Calu3 (cell line): ENCODE measurements at places on chromosomes 12 and 14. TPM values are rescaled to one million over a fixed set of nuclear protein-coding genes. Genes with fewer than 3 reads are reported as not detected.
A peak's percentile ranks its signal among the peaks of the same experiment; 100 is the strongest.

DNA sequence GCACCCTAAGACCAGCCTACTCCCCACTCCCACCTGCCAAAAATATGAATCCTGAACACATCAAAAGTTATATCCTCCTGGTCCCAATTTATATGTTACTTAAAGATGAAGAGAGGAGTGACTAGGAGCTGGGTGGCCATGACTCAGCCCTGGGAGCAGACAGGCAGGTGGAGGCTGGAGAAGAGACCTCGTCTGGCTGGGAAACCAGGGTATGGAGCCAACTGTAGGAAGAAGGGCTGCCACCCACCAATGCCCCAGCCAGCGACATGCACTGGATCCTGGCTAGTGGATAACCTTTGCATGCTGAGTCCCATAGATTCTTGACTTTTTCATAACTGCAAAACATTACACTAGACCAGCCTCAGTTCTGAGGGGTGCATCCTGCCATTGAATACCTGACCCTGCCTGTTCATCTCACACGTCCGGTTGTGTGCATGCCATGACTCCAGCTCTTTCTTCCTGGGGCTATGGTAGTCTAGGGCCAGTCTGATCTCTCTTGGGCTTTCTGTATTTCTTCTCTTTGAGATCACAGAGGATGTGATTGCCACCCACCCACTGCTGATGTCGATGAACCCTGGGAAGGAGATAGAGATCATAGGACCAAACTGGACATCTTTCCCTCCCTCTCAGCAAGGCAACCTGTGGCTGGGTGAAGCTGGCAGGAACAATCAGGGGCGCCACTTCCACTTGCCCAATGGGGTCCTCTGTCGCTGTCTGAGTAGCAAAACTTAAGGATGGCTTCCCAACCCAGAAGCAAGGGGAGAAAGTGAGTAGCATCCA is 69.6 kb upstream of the DDX11 start:
- no peaks in the 10 kb centered on the region for H3K36me3 ChIP-seq
- H3K27ac ChIP-seq, result no peak overlapping the region
- H3K4me1 ChIP-seq, result no peaks in the 10 kb centered on the region
- peaks cover 20% of the 10 kb centered on the region for H3K27me3 ChIP-seq

DNA sequence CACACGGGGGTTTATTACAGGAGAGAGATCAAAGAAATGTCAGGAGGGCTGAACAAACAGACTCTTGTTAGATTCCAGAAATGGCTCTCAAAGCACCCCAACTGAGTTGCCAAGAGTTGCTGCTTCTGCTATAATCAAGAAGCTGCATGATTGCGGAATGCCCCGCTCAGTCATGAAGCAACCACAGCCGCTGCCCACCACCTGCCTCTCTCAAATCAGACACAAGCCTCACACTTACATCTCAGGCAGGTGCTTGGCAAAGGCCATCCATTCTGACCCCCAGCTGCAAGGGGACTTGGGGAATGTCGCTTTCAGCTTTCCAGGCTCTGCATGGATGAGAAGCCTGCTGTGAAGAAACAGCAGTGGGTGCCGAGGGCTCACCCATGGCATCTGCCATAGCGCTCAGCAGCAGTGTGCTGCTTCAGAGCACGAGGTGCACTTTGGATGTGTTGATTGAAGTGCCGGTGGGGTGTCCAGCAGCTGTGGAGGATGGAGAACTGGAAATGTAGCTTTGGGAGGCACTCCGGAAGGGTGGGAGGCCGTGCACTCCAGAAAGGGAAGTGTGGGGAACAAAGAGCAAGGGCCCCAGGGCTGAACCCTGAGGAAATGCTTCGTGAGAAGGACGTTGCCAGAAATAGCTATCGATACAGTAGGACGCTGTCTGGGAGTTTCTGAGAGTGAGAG is 37.7 kb downstream of the LRRC74A start:
- DNase-seq, result peak; percentile 33
- H3K4me3 ChIP-seq, result no peak overlapping the region
- H3K27ac ChIP-seq, result no peak overlapping the region

DNA sequence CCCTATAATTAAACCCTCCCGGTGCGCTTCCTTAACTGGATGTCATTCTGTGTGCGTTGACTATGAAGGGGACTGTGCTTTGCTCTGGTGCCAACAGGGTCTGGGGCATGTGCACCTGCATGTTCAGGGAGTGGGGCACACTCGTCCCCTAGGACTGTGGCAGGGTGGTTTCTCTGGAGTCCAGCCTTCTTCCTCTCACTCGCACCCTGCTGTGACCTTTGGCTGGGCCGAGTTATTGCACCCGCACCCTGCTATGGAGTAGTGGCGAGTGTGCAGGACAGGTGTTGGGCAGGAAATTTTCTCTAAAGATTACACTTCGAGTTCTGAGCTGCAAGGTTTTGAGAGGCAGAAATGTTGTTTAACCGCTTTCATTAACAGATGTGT is 138.9 kb downstream of the PLXNC1 start:
- peaks cover 11% of the 10 kb centered on the region for H3K4me1 ChIP-seq
- no peak overlapping the region for H3K4me3 ChIP-seq
- no peaks in the 10 kb centered on the region for H3K36me3 ChIP-seq
- H3K27me3 ChIP-seq, result no peaks in the 10 kb centered on the region
- no peak for DNase-seq

DNA sequence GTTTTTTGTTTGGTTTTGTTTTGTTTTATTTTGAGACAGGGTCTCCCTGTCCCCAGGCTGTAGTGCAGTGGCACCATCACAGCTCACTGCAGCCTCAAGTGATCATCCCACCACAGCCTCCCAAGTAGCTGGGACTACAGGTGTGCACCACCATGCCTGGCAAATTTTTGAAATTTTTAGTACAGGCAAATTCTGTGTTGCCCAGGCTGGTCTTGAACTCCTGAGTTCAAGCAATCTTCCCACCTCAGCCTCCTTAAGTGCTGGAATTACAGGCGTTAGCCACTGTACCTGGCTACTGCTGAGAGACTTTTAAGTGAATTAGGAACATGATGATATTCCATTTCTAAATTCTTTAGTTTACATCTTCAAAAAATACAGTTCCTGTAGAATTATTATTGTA is 2.6 kb downstream of the LYZ start:
- peaks cover 14% of the 10 kb centered on the region for H3K4me1 ChIP-seq
- H3K36me3 ChIP-seq, result peaks cover 30% of the 10 kb centered on the region
- H3K27me3 ChIP-seq, result no peaks in the 10 kb centered on the region
- H3K4me3 ChIP-seq, result no peak overlapping the region
- DNase-seq, result no peak

The CLEC1A gene
- not detected in 2 replicates for total RNA-seq

The BHLHE41 gene
- 44.1 and 54.1 TPM in 2 replicates for total RNA-seq

GRCh38 chr12:2892246-2892645 is 1.6 kb downstream of the TULP3 start:
- H3K27me3 ChIP-seq, result no peaks in the 10 kb centered on the region
- DNase-seq, result no peak
- peaks cover 21% of the 10 kb centered on the region for H3K4me1 ChIP-seq
- peak overlapping the region; percentile 93 for H3K4me3 ChIP-seq

The DIO2 gene
- total RNA-seq, result 0.05 and 0.38 TPM in 2 replicates

DNA sequence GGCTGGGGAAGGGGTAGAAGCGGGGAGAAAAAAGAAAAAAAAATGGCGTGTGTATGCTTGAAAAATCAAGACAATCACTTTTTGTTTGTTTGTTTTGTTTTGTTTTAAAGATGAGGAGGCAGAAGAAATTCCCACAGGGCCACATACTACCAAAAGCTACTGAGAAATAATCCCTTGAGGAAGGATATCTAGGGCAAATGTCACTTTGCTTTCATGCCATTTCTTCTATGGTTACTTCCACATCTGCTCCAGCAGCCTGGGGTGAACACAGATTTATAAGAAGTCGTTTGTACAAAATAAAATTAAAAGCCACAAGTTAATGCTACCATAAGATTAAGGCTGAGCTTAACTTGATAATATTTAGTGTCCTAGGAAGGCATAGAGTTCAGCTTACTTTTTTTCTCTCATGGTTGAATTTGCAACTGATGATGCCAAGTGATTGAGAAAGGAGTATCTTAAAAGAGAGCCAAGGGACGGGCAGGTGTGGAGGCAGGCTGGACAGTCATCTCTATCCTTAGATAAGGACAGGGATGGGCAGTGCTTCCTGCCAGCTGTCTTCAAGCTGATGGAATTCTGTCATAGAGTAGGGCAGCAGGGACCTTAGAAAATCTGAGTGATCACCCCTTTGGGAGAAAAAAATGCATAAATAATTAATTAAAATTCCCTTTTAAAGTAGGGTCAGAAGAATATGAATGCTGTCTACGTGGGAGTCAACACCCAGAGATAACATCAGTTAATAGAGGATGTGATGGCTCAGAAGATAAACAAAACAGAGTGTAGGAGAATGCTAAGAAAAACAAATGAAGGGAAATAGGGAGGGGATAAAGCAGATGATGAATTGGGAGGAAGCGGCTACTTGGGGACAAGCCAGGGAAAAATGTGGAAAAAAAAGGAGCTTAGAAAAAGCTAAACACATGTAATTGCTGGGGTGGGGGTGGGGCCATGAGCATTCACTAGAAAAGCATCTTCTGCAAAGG is 57.1 kb downstream of the DYRK2 start:
- H3K36me3 ChIP-seq, result no peaks in the 10 kb centered on the region
- no peaks in the 10 kb centered on the region for H3K27me3 ChIP-seq
- H3K27ac ChIP-seq, result peak overlapping the region; percentile 31
- no peak for DNase-seq
- H3K4me1 ChIP-seq, result peaks cover 24% of the 10 kb centered on the region

DNA sequence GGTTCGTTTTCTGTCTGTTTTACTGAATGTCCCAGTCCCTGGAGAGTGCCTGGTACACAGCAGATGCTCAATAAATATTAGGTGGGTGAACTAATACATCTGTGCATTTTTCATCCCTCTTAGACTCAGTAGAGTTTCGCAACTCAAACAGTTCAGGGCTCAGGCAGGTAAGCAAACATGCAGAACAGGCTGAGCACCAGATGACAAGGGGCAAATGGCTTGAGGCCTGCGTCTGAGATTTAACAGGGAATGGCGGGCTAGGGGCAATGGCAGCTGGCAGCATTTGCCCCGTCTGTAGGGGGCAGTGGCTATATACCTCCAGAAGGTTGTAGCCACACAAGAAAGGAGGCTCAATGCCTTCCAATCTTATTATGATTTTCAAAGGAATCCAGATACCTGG is 8.6 kb upstream of the RAN start:
- no peaks in the 10 kb centered on the region for H3K4me1 ChIP-seq
- no peaks in the 10 kb centered on the region for H3K27me3 ChIP-seq
- no peak overlapping the region for H3K4me3 ChIP-seq
- H3K27ac ChIP-seq, result no peak overlapping the region
- no peaks in the 10 kb centered on the region for H3K36me3 ChIP-seq
- peak; percentile 18 for DNase-seq

- H3K27ac ChIP-seq, result no peak overlapping the region
- H3K4me3 ChIP-seq, result no peak overlapping the region
- no peaks in the 10 kb centered on the region for H3K36me3 ChIP-seq
- DNase-seq, result no peak
- H3K27me3 ChIP-seq, result peaks cover 69% of the 10 kb centered on the region
These were observed 14.9 kb downstream of the HOXC4 start for GRCh38 chr12:54068418-54069070.

- no peak for DNase-seq
- H3K4me1 ChIP-seq, result no peaks in the 10 kb centered on the region
- H3K27me3 ChIP-seq, result peaks cover 7% of the 10 kb centered on the region
These were observed 35.4 kb upstream of the DIO3 start for GRCh38 chr14:101525640-101526527.

GRCh38 chr12:119780786-119781434 is 96.2 kb downstream of the CIT start:
- H3K4me3 ChIP-seq, result peak overlapping the region; percentile 26
- peak; percentile 71 for DNase-seq
- H3K4me1 ChIP-seq, result peaks cover 14% of the 10 kb centered on the region
- H3K27me3 ChIP-seq, result no peaks in the 10 kb centered on the region
- no peaks in the 10 kb centered on the region for H3K36me3 ChIP-seq
